Suppressor macrophage treated with lipopolysaccharide for 1 hour (primary cell): ENCODE measurements at places on chromosomes 3 and 15.

DNA sequence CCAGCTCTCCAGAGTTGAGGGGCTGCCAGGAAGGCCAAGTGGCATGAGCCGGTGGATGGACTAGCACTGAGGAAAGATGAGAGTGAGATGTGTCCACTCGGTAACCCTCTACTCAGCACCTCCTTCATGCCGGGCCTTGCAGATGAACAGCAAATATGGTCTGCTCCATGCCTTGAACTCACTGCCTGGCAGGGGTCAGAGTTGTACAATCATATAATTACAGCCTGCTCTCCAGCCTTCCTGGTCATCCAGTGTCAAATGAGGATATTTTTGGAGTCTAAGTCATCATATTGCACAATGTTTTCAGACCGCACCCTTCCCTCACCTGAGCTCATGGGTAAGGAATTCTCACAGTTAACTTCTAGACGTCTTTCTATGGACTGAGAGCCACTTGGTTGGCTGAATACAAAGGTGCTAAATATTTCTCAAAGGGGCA lies 4.9 kb downstream of the MGLL start:
- DNase-seq, result no peak

- no peak for DNase-seq
These were observed 2.9 kb downstream of the SHOX2 start for GRCh38 chr3:158103081-158103886.

- peak; percentile 45 for DNase-seq
These were observed 252.5 kb downstream of the SUCLG2 start for GRCh38 chr3:67401921-67402320.

DNA sequence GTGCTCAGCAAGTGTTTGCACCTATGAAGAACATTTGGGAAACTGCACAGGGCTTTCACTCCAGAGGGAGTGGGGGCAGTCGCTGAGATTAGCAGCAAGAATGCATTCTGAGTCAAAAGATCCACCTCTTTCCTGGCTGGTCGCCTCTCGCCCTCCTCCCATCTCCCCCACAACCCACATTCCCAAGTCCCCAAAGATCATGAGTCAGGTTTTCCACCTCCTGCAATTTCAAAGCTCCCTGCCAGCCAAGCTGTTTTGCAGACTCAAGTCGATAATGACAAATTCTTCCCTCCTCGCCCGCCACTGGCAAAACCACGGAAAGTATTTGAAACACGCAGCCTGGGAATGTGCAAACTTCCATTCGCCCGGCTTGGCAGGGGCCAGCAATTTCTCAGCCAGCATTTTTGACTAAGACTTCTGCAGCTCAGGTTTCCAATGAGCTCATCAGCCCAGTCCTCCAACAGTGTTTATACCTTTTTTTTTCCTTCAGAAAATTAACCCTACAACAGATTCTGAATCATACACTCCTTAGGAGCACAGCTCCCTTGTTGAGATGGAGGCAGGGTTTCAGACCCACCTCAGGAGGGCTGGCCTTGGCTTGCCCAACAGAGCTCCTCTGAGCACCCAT lies 181.4 kb downstream of the SMAD6 start:
- DNase-seq, result no peak

- DNase-seq, result no peak
These were observed 254.2 kb downstream of the PLOD2 start for GRCh38 chr3:145906755-145907154.

DNA sequence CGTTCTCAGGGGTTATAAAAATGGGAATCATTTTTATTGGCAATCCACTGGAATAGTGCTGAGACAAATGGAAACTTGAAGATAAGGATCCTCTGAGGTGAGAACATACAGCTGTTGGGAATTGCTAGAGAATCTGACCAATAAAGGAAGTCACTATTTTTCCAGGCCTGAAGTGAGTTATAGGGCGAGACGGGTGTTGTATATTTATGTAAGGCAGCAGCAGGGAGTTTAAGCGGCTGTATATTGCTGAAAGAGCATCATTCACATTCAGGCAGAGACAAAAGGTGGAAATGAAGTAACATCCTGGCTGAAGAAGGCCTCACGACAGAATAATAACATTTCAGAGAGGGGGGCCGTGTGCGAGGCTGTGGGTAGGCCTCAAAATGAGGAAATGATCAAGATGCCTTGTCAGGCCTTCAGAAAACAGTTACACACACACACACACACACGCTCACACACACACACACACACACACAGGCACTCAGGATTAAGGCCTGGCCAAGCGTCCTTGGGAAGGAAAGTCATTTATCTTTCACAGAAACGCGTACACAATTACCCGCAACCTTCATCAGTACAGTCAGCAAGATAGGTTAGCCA lies 964.9 kb upstream of the NR2F2 start:
- DNase-seq, result no peak

DNA sequence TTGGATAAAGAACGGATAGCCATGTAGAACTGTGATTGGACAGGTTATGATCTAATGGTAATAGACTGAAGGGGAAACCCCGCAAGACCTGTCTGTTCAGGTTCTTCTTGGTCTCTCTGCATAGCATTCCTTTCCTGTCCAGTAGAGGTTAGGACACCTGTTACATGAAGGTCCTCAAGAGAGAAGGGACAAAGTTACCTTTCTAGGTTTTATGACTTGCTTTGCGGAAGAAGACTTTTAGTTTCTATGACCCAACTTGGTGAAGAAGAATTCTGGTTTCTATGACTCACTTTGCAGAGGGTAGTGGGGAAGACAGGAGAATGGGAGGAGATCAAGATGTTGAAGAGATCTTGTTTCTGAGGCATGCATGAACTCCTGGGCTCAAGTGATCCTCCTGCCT lies 97.9 kb upstream of the C3orf80 start:
- peak; percentile 39 for DNase-seq

GRCh38 chr3:145807990-145808389 lies 353.0 kb downstream of the PLOD2 start:
- no peak for DNase-seq

DNA sequence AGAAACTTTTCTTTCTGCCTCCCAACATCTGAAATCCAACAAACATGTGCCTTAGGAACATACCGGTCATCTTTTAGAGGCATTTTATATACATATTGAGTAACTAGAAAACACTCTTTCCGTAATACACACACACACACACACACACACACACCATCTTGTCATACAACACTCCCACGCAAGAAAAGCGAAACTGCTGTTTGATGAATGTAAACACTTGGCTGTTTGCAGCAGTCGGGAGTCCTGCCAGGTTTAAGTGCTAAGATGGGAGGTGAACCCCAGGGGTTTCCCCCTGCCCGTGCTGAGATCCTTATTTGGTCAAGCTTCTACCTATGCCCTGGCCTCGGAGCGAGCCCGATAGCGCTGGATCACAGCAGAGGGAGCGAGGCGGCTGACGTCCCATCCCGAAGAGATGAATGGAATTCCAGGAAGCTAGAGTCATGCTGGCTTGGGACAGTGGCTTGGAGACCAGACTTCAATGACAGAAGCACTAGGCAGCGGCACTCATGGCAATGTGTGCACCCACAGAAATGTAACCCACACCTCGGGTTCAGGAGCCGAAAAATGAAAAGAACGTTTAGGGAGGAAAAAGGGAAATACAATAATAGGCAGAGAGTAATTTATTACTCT lies 1.3 kb upstream of the THBS1 start:
- peak; percentile 20 for DNase-seq

DNA sequence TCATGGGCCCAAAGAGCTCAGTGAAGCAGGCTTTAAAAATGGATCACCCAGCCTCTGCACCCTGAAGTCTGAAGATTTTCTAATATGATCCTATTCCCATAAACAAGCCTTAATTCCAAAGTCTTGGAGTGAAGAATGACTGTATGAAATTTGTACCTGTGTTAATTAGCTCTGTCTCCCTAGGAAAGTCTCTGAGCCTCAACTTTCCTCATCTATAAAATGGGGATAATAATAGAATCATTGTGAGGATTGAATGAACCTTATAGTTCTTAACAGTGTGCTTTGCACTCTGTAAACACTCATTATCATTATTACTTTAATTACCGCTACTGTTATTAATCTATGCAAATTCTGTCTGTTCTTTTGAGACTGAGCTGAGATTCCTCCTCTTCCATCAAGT lies 61.9 kb downstream of the CDAN1 start:
- DNase-seq, result no peak

- DNase-seq, result no peak
These were observed 261.9 kb downstream of the TBL1XR1 start for GRCh38 chr3:176935194-176935888.
